NCI-H2107 (cell line): ENCODE measurements at places on chromosomes 3 and 15.

- no peak for DNase-seq
Observed at GRCh38 chr15:72809329-72809728, 25.8 kb upstream of the ADPGK start.

DNA sequence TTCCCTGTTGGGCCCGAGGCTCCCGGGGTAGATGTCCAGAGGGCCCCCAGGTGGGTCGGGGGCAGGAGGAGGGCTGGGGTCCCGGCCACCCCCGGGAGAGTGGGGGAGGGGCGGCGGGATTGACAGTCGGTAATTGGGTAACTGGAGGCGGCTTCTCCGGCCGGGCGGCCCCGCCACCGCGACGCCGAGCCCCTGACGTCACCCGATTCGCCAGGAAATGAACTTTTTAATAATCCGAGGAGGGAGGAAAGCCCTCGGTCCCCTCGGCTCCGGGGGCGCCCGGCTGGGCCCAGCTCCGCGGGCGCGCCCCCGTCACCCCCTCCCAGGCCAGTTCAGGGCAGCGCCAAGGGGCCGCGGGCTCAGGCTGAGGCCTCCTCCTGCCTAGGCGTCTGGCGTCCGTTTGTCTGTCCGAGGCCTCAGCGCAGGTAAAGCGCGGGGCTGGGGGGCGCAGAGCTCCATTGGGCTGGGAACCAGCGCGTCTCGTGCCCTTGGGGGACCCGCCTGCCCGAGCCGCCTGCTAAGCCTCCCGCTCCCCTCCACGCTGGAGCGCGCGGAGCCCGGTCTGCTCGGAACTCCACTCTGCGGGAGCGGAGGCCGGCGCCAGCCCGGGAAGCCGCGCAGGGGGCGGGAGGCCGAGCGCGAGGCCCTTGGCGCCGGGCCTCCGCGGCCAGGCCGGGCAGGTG, 3.9 kb downstream of the GATA2 start:
- DNase-seq, result no peak

GRCh38 chr15:48408327-48408726, 77.1 kb downstream of the DUT start:
- DNase-seq, result no peak

- DNase-seq, result no peak
Observed at GRCh38 chr3:126329927-126330725, 27.1 kb downstream of the KLF15 start.

- no peak for DNase-seq
Observed at GRCh38 chr3:167100200-167100599, 279.9 kb downstream of the ZBBX start.

GRCh38 chr3:190585805-190586630, 72.1 kb downstream of the IL1RAP start:
- no peak for DNase-seq

DNA sequence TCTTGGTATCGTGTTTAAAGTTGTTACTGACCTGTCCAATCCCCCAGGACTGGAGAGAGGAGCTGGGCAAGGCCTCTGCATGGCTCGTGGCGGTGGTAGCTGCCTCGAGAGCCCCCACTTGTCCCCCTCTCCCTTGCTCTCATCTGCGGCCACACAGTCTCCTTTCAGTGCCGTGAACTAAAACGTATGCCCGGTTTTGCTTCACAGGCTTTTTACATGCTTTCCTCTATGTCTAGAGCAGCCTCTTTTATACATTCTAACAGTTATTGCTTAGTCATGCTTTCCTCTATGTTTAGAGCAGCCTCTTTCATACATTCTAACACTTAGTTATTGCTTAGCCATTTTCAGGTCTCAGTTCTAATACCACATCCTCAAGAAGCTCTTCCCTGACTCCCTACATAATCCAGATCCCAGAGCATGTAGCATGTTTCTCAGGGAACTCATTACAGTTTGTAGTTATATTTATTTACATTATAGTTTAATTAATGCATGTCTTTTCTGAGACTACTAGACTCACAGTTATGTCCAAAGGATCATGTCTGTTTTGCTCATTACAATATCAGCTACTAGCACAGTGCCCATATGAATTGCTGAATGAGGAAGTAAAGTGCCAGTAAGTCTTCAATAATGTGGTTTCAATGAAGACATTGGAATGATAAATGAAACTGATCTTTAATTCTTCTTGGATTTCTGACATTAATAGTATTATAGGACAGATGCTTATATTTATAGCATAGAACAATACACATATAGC, 66.5 kb upstream of the TBL1XR1 start:
- DNase-seq, result no peak

GRCh38 chr3:36493051-36493450, 112.7 kb downstream of the STAC start:
- no peak for DNase-seq

- DNase-seq, result no peak
Observed at GRCh38 chr3:53690521-53690920, 155.7 kb downstream of the CHDH start.

GRCh38 chr3:40404591-40405198, 17.7 kb downstream of the ENTPD3 start:
- DNase-seq, result no peak

GRCh38 chr15:39269821-39270220, 311.1 kb upstream of the THBS1 start:
- DNase-seq, result no peak

GRCh38 chr15:75869446-75869845, 26.2 kb downstream of the UBE2Q2 start:
- DNase-seq, result no peak

DNA sequence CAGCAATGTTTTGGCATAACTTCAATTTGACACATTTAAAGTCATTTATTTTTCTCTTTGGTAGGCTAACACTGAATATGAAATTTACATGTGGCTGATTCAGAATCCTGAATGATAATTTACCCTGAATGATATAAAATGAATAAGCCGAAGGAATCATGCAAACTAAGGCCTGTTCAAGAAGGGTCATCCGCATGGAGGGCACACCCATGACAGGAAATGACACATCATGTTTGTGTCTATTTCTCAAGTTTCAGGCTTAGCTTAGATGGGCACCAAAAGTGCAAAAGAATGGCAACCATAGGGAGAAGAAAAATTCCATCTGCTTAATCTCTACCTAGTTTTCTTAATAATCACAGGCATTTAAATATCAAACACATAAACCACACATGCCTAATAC, 141.5 kb downstream of the DUT start:
- DNase-seq, result no peak

- no peak for DNase-seq
Observed at GRCh38 chr3:197325773-197326172, 27.4 kb upstream of the DLG1 start.

GRCh38 chr3:197203714-197204146, 94.7 kb downstream of the DLG1 start:
- no peak for DNase-seq

DNA sequence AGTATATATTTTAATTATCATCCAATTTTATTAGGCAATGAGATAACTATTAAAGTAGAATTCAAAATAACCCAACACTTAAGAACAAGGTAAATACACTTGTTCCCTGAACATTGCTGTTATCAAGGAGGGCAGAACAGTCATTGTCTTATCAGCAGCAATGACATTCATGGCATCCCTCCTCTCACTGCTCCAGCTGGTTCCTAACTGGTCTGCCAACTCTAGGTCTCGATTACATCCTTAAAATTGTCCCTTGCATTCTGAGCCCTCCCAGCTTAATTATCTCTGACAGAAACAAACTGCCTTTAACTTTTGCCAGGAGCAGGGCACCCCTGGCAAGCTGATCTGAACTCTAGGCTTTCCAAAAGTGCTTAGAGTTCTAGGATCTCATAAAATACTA, 14.0 kb upstream of the DYNC1LI1 start:
- no peak for DNase-seq

GRCh38 chr3:28267984-28268849, 26.8 kb downstream of the CMC1 start:
- no peak for DNase-seq

- peak; percentile 77 for DNase-seq
Observed at GRCh38 chr3:167684388-167684993, 30.7 kb upstream of the WDR49 start.

DNA sequence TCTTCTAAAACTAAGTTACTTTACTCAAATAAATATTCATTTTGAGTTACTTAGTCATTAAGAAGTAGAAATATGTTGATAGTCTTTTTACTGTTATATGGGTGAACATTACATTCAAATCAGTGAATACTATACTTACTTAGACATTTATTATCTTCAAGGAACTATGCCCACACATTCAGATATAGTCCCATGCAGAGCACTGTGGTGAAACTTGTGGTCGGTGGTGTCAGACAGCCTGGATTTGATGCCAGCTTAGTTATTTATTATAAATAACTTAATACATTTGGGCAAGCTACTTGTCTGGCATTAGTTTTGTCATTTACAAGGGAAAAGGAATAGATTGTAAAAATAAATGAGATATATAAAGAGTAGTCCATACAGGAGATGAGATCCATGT, 149.5 kb downstream of the RAP2B start:
- no peak for DNase-seq

DNA sequence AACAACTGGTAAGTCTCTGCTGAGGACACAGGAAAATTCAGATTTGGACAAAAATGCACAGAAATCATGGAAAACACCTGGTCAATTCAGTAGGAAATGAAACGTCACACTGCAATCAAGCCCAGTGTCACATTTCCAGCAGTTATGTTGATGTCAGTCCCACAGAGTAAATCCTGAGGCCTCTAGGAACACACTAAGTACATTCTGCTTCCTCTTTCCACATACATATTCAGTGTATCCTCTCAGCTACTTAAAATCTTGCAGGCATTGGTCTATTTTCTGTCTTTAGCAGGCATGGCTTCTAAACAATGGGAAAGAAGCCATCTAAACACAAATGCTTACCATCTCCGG, 207.8 kb downstream of the PLCL2 start:
- DNase-seq, result no peak

- DNase-seq, result no peak
Observed at GRCh38 chr3:186930143-186930640, at the start of gene ST6GAL1. Gene ST6GAL1, plus strand, starts transcription at chr3:186930526. Its CDS starts 112,178 bp downstream, at chr3:187042704.

DNA sequence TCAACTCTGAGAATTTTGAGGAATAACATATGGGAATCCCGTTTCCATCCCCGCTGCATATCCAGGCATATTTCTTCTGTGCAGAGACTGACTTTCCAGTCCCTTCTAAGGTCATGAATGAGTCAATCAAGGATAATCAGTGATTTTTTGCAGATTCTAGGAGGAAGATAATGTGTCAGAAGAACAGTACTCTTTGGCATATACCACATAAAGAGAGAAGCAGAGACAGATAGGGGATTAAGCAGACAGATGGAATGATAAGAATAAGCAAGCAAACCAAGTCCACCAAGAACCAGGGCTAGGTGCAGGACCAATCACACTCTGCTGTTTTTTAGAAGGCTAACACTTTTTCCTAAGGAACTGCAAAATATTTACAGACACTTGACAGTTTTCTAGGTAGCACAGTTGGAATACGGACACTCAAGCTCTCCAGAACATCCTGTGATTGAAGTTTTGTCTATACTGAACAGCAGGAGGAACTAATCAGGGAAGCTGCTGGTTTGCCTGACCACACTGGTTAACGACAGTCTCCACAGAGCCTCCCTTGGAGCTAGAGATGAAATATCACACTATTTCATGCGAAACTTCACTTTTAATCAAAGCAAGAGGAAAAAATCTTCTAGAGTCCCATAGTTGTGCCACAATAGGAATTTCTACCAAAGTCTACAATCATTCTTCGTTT, 450.0 kb upstream of the KCNMB2 start:
- no peak for DNase-seq

- DNase-seq, result no peak
Observed at GRCh38 chr3:107409365-107409764, 32.1 kb downstream of the CCDC54 start.

DNA sequence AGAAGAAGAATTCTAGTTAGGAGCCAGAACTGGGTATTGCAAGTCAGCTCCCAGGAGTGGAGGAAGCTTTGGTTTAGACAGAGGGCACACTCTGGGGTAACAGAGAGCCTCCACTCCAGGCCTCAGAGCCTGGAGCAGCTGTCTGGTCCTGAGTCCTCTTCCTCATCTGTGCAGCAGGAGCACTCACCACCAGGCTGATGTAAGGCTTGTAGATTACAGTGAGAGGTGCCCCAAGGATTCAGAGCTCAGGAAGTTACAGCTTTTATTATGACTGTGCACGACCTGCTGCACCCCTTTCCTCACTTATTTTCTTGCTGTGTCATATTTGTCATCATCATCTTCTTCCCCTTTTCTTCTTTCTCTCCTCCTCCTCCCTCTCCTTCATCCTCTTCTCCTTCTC, 210.4 kb downstream of the ATP10A start:
- DNase-seq, result no peak

DNA sequence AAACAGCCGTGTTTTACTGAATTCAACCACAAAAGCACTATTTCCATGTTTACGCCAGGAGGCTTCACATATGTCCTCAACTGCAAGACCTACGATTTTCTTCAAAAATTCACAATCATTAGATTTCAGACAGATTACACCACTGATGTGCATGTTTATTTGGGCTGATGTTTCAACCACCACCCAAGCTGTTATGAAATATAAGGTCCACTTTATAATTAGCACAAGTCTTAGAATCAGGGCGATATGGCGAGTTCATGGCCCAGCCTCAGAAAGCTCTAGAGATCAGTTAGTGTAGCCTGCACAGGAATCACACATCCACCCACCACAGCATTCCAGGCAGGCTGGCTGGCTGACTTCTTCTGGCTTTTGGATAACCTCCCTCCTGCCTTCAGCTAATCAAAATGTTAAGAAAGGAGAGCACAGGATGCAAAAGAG, 15.4 kb downstream of the SH3BP5 start:
- no peak for DNase-seq

DNA sequence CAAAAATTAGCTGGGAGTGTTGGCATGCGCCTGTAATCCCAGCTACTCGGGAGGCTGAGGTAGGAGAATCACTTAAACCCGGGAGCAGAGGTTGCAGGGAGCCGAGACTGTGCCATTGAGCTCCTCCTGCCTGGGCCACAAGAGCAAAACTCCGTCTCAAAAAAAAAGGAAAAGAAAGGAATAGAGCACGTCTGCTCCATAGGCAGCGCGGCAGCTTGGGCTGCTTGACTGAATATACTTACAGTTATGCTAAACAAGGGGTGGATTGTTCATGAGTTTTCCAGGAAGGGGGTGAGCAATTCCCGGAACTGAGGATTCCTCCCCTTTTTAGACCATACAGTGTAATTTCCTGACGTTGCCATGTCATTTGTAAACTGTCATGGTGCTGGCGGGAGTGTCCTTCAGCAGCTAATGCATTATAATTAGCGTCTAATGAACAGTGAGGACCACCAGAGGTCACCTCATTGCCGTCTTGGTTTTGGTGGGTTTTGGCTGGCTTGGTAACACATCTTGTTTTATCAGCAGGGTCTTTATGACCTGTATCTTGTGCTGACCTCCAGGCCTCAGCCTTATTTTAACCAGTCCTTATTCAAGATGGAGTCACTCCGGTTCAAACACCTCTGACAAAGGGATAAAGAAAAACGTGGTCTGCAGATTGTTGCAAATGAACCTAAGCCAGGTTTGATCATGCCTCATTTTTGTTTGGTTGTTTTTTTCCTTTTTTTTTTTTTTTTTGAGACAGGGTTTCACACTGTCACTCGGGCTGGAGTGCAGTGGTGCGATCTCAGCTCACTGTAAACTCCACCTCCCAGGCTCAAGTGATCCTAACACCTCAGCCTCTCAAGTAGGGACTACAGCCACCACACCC, 24.9 kb upstream of the SENP5 start:
- DNase-seq, result no peak

GRCh38 chr3:145849115-145849514, 311.9 kb downstream of the PLOD2 start:
- no peak for DNase-seq

GRCh38 chr15:48447058-48447457, 115.8 kb downstream of the DUT start:
- no peak for DNase-seq

GRCh38 chr15:64009798-64010261, 36.5 kb downstream of the DAPK2 start:
- DNase-seq, result no peak

GRCh38 chr3:106850437-106850836, 526.8 kb upstream of the CCDC54 start:
- no peak for DNase-seq
